ENCODE measurements at places on chromosomes 3 and 15. TPM values are rescaled to one million over a fixed set of nuclear protein-coding genes. Genes with fewer than 3 reads are reported as not detected.

- no peak for DNase-seq
These were observed 688.6 kb upstream of the ZNF385D start for GRCh38 chr3:22439626-22440025.

DNA sequence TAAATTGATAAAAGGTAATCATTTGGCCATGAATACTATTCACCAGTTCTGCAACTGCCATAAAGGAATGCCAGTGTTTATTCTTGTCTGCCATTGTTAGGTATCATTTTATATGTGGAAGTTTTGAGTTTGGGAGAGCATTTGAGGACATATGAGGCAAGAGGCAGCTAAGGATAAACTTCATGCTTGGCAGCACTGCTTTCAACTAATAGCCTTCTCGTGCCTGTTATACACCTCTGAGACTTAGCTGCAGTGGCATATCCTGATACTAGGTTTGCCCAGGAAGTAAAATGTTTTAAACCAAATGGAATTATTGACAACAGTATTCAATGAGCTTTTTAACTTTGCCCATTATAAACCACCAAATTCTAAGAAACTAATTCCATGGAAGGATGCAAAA lies 126.0 kb upstream of the DPH6 start:
- no peak for DNase-seq

GRCh38 chr3:38558864-38559263 lies 62.7 kb downstream of the EXOG start:
- no peak for DNase-seq

The TMEM45A gene
- not detected for total RNA-seq

The PAK6 gene
- 1.1 TPM for total RNA-seq

Measured in CD8-positive, alpha-beta T cell (primary cell).